ENCODE measurements at places on chromosomes 5 and 9.

GRCh38 chr5:150022681-150023080, 22.1 kb downstream of the HMGXB3 start:
- DNase-seq: no peak

- DNase-seq: no peak
These were observed 74.1 kb upstream of the BASP1 start for GRCh38 chr5:17143335-17143734.

DNA sequence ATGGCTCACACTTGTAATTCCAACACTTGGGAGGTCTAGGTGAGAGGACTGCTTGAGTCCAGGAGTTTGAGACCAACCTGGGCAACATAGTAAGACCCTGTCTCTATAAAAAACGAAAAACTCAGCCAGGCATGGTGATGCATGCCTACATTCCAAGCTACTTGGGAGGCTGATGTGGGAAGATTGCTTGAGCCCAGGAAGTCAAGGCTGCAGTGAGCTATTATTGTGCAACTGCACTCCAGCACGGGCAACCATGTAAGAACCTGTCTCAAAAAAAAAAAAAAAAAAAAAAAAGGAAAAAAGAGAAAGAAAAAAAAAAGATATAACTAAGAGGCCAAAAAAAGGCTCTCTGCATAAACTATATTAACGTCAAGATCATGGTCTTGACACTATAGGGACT, 27.3 kb downstream of the GIN1 start:
- no peak for DNase-seq

DNA sequence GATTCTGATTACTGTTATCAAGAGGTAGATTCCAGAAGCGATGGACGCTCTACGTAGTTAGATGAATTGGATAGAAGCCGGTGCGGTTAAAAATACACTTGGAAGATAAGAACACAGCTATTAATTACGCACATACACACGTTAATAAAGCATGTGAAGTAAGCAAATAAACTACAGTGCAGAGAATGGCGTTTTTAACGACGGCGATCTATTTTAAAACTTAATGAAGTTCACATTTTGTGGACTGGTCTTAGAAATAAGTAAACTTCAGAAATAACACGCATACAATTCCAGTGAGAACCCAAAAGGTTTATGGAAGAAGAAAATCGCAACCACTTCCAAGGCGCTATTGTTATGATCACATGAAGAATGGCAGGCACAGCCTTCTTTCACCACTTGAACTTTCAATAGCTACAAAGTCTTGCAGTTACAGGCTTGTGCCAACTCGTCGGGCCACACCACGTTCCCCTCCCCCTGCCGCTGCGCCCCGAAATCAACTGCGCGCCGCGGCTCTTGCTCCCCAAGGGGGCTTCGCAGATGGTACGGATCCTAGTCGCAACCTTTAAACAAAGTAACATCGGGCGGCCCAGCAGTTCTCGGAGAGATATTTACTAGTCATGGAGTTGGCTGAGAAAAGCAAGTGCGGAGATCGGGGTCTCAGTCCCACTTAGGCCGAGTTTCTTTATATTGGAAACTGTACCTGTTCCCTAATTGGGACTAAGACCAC, 866 bp upstream of the SEMA6A start:
- DNase-seq: peak; percentile 25

GRCh38 chr9:93569621-93570174, 6.7 kb upstream of the PHF2 start:
- no peak for DNase-seq

GRCh38 chr9:109253241-109253636, 67.6 kb downstream of the EPB41L4B start:
- DNase-seq: no peak

- DNase-seq: no peak
These were observed 8.9 kb upstream of the FOXB2 start for GRCh38 chr9:77010527-77010926.

- DNase-seq: no peak
These were observed 229.4 kb downstream of the SNCAIP start for GRCh38 chr5:122541388-122541787.

DNA sequence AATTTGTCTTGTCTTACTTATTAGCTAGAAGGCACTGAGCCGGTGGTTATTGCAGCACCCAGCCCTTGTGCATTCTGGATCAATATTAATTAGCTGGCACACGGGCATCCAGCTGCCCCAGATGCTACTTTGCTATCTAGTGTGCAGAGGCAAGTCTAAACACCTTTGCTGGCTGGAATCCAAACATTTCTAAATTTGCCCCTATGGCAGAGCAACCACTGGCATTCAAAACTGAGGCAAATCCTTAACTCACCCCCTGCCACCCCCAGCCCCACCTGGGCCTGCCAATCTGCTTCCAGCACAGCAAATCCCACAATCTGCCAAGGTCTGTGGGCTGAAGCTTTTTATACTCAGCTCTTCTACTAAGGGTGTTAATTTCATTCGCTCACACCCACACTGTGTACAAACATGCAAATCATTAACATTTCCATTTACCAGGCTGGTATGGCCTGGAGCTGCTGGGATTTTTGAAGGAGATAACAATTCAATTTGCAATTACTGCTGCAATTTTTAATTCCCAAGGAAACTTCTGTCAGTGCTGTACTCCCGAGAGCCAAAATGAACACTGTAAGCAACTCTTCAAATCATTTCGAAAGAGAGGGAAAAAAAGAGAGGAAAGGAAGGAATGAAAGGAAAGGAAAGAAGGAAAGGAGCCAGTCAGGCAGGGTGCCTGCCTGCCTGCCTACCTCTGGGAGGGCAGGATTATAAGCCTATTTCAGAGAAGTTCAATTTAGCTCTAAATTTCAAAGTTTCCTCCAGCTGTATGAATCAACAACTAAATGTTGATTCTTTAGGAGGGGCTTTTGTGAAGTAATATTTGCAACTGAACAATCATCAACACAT, 35.5 kb downstream of the RAPGEF1 start:
- DNase-seq: no peak

DNA sequence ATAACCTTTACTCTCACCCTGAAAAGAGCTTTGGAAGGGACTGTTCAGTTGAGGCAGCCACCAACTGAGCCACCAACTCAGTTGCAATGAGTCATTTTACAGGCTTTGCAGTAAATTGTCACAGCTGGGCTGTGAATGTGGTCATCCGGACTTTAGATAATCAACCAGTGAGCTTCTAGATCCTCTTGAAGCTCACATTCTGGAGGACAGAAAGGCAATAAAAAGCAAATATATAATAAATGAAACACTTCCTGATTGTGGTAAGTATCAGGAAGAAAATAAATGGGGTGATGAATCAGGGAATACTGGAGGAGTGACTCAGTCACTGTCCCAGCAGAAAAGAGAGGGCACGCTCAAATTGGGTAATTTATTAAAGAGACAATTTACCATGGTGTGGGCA, 13.2 kb upstream of the C5orf58 start:
- DNase-seq: peak; percentile 54

DNA sequence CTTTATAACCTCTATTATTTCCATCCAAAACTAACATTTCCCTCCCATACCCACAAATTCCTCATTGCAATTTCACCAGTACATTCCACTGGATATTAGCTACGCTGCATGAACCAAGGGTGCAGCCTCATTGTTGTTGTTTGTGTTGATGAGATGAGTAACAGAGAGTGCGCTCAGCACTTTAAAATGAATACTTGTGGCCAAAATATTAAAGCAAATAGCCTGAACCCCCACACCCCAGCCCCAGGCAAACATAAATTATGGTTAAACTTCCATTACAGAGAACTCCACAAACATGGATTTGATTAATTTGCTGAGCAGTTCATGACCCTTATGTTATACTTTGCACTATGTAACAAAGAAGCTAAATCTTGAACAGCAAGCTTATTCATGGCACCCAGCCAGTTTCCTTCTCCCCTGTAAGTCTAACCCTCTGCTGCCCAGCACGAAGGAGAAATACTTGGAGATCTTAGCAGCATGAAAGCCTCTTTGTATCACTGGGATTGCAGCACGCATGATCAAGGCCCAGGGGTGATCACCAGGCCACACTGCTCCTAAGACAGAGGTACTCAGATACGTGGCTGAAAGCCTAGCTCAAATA, 205.0 kb downstream of the DOCK8 start:
- DNase-seq: no peak

GRCh38 chr5:133440467-133441115, 171.8 kb downstream of the FSTL4 start:
- no peak for DNase-seq

GRCh38 chr9:68644831-68645230, 60.2 kb upstream of the PIP5K1B start:
- DNase-seq: no peak

DNA sequence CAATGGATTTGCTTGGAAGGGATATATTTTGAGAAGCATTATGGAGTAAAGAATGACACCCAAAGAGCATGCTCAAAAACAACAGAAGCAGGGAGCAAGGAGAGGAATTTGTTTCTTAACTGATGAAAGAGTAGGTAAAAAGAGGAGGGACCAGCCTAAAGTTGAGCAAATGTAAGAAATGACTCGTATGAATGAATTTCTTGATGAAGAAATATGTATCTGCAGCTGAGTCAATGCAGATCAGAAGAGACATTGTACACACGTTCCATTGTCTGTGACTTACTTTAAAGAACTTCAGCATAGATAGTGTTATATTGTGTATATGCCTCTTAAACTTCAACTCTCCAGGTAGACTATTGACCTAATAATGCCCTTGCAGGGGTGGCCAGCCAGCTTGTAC, 112.7 kb upstream of the NREP start:
- no peak for DNase-seq

DNA sequence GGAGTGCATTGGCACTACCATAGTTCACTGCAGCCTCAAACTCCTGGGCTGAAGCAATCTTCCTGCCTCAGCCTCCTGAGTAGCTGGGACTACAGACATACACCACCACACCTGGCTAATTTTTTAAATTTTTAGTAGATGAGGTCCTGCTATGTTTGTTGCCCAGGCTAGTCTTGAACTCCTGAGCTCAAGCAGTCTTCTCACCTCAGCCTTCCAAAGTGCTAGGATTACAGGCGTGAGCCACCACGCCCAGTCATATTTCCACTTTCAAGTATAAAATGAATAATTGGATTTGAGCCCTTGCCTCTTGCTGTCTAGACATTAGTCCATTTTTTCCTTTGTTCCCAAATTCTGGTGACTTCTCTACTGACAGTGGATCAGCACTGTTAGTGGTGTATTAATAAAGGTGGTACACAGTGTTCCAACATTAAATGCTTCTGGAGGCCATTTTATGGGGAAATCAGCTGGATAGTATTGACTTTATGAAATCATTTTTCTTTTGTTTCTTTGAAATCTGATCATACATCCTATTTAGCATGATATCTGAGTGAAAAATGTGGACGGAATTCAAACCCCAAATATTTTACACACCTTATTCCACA, 15.9 kb downstream of the ATP6V0E1 start:
- no peak for DNase-seq

GRCh38 chr5:173320259-173320658, 8.0 kb downstream of the STC2 start:
- DNase-seq: no peak

DNA sequence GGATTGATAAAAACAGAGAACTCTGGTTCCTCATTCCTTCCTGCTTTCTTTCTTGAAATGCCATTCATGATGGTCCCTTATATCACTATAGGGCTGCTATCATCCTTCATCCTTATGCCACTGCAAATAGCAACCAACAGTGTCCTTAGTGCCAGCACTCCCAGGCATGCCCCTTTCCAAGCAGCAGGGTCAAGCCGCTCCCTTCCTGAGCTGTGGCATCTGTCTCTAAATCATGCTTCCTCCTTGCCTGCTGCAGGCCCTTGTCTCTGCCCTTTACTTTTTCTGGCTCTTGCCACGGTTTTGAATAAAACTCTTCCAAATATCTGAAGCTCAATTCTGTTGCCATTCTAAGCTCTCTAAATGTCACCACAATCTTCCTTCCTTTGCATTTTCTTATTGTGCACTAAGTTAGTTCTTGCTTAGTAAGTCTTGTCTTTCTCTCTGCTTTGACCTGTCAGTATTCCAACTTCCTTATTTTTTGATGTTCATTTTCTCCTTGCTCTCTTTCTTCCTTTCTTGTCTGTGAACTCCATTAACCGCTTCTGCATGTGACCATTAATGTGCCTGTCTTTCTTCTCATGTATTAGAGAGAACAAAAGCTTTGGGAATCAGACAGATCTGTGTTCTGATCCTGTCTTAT, 19.9 kb downstream of the TLR4 start:
- no peak for DNase-seq

DNA sequence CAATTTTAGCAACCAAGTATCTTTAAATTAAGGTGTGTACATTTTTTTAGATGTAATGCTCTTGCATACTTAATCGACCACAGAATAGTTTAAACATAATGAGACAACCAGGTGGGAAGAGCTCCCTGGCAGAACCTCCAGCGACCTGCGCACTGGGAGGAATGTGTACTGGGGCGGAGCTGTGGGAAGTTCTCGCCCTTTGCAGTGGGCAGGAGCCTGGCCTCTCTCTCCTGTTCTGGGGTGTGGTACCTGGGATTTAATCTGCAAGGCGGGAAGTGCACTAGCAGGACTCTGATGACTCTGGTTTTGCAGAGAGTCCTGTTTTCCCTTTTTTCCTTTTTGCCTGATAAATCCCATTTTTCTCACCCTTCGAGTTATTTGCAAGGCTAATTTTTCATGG, 150.7 kb downstream of the SLC28A3 start:
- no peak for DNase-seq

DNA sequence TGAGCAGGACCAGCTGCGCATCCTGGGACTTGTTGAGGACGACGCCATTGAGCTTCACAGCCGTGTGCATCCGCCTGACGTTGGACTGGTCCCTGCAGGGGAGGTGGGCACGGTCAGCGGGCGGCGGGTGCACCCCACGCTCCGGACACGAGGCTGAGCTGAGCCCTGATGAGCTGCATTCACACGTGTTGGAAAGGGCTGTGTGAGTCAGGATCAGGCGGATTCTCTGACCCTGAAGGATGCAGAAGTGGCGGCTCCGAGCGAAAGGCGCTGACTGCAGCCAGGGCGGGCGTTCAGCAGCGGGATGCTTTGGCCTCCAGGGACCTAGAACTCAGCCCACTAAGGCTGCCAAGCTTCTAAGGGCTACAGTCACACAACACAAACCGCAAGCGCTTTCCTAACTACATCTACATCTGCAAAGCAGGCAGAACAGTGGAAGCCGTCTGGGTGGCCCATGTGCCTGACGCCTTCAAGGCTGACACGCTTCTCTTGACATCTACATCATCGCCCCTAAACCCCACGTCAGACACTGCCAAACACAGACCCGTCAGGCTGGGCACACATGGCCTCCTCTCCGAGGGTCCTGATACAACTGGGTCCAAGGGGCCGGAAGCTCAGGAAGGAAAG, 44.9 kb downstream of the NKD2 start:
- no peak for DNase-seq

DNA sequence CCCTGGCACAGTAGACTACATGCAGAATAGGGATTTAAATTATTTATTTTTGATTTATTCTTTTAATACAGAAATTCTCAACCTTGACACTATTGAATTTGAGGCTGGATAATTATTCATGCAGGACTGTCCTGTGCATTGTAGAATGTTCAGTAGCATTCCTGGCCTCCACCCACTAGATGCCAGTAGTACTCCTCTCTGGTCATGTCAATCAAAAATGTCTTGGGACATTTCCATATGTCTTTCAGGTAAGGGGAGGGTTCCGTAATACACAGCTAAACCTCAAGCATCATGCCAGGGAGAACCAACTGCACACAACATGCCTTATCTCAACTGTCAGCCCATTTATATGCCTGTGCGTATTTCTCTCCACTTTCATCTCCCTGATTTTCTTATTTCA, 231.8 kb downstream of the BRINP1 start:
- no peak for DNase-seq

- no peak for DNase-seq
These were observed 191.0 kb downstream of the RAB3C start for GRCh38 chr5:58773744-58774441.

- DNase-seq: no peak
These were observed 139.1 kb upstream of the CLINT1 start for GRCh38 chr5:157997991-157998504.

GRCh38 chr9:107667231-107668070, 177.9 kb upstream of the KLF4 start:
- DNase-seq: no peak

All from keratinocyte (primary cell).